Neural crest cell (in vitro differentiated cells): ENCODE measurements at places on chromosomes 4 and X. TPM values are rescaled to one million over a fixed set of nuclear protein-coding genes. Genes with fewer than 3 reads are reported as not detected.

DNA sequence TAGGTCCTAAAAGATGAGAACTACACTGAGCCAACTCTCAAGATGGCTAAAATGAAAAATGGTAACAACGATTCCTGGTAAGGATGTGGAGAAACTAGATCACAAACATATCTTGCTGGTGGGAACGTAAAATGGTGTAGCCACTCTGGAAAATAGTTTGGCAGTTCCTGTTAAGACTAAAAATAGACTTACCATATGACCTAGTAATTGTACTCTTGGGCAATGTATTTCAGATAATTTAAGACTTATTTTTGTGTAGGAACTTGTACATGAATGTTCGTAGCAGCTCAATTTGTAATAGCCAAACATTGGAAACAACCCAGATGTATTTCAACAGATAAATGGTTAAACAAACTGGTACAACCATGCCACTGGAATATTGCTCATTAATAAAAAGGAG, 106.2 kb downstream of the HDAC8 start:
- no peaks in the 10 kb centered on the region for H3K27me3 ChIP-seq
- H3K4me3 ChIP-seq, result no peak overlapping the region
- DNase-seq, result no peak
- no peak overlapping the region for H3K27ac ChIP-seq
- peaks cover 32% of the 10 kb centered on the region for H3K36me3 ChIP-seq
- H3K4me1 ChIP-seq, result peaks cover 9% of the 10 kb centered on the region

GRCh38 chr4:76550966-76551780, 116.1 kb downstream of the SHROOM3 start:
- DNase-seq, result no peak
- H3K36me3 ChIP-seq, result peaks cover 4% of the 10 kb centered on the region
- H3K27me3 ChIP-seq, result no peaks in the 10 kb centered on the region

DNA sequence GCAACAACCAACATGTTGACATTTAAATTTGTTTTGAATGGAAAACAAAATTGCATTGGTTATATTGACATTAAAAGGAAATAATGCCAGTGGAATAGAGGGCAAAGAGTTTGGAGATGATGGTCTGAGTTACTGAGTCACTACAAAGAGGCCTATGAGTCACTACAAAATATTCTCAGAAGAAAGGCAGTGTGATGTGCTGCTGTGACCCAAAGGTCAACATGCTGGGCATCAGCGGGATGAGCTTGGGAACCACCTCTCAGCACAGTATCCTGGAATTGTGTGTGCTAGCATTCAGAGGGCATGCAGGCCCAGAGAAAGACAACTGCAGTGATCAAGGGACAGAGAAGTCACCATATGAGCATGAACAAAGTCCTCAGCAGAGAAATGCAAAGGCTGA, 2.8 kb downstream of the CMC4 start:
- no peak overlapping the region for H3K4me3 ChIP-seq
- peaks cover 4% of the 10 kb centered on the region for H3K36me3 ChIP-seq
- no peaks in the 10 kb centered on the region for H3K27me3 ChIP-seq
- peak overlapping the region; percentile 94 for H3K27ac ChIP-seq
- no peak for DNase-seq

The PAGE2B gene
- total RNA-seq, result not detected in 2 replicates

DNA sequence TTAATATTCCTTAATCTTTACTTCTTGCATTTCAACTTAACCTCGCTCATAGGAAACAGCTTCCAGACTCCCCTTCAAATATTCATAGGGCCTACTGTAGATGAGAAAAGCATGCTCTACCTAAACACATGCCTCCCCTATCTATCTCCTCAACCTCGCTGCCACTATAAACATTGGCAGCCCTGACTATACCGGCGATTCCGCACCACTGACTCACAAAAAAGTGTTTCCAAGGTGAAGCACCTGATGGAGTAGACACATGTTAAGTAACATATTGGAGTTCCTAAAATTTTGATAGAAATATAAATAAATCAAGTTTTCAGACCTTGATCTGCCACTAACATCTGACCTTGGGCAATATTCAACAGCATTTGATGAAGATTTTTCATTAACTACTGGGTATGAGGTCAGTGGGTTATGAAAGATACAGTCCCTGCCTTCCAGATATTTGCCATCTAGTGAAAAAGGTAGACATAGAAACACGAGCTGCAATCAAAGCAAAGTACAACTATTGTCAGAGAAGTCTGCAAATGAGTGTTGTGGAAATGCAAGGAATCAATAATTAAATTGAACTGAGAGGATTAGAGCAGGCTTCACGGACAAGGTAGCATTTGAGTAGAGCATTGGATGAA, 184.2 kb downstream of the MAML3 start:
- no peak overlapping the region for H3K27ac ChIP-seq
- no peak for DNase-seq
- H3K4me1 ChIP-seq, result peaks cover 38% of the 10 kb centered on the region
